ENCODE measurements at places on chromosomes 1 and 21. TPM values are rescaled to one million over a fixed set of nuclear protein-coding genes. Genes with fewer than 3 reads are reported as not detected.
A peak's percentile ranks its signal among the peaks of the same experiment; 100 is the strongest.

GRCh38 chr1:155277902-155278688, 832 bp downstream of the HCN3 start:
- DNase-seq = peak; percentile 78

DNA sequence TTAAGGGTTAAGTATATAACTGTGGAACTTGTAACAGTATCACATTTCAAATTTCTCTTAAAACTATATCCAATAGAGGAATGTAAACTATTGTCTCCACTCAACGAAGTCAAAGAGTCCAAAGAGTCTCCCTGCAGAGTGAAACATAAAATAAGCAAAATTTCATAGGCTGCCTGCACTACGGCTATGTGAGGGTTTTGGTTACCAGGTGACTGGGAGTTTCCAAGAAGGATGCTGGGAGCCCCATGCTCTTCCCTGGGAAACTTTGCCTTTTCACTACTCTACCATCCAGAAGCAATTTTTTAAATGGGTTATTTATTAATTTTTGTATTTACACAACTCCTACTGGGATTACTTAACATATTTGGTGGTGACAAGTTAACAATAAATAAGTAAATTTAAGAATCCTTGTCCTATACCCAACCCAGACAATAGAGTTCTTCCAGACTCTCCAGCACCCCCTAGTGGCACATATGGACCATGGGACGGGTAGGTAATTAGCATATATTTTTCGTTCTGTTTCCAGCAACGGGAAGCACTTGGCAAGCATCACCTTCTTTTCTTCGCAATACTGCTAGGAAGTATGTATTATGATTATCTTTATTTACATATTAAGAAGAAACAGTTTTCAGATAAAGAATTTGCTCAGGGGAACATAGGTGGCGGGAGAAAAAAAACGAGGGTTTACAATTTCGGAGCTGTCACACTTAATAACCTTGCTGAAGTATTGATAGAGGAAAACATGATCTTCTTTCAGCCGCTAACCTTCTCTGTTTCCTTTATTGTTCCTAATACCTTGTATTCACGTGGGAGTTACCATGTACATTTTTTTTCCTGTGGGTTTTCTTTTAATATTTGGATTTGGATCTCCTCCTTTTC, 3.5 kb downstream of the FMO2 start:
- peak; percentile 69 for DNase-seq

The LRRC8B gene
- 42.9 TPM for total RNA-seq

- no peak for DNase-seq
Observed at GRCh38 chr1:39216771-39217170, 12.3 kb downstream of the MACF1 start.

The FCRL5 gene
- not detected for total RNA-seq

GRCh38 chr1:235566084-235566483, 61.8 kb upstream of the B3GALNT2 start:
- no peak for DNase-seq

The WDR64 gene
- total RNA-seq = not detected

The LORICRIN gene
- not detected for total RNA-seq

- DNase-seq = no peak
Observed at GRCh38 chr1:100720751-100721150, 1.2 kb downstream of the VCAM1 start.

- no peak for DNase-seq
Observed at GRCh38 chr21:45536301-45537081, 5.7 kb downstream of the SLC19A1 start.

DNA sequence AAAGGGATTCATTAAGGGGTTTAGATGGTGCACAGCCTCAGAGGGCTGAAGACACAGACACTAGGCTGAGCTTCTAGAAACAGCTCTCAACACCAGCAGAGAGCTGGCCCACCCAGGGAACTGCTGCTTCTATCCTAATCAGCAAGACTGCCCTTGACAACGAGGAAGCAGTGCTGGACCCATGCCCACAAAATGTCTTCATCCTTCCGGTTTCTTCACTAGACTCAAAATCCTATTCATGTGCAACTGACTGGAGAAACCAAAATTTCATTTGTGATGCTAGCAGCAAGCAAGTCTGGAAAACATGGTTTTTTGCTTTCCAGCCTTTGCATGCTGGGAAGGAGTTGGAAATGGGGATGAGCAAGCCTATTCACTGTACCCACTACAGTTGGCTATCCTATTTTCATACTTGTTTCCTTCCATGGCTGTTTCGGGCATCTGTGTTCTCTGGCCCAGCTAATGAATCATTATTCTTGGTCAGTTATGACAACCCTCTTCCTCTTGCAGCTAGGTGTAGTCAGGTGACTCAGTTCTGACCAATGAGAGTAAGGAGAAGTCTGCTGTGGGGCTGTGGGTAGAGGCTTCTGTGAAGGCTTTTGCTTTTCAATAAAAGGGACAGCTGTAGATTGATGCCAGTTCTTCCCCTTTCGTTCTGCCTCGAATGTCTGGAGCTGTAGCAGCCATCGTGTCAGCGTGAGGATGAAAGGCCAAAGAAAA, 14.6 kb upstream of the TMEM61 start:
- DNase-seq = no peak
